ENCODE measurements at places on chromosomes 2 and 18.

- DNase-seq: peak; percentile 85
Observed at GRCh38 chr2:71331581-71332434, at the start of gene ZNF638. TSS of gene ZNF638 (plus strand) at chr2:71331782. CDS start at chr2:71348955, 17,173 bp downstream.

DNA sequence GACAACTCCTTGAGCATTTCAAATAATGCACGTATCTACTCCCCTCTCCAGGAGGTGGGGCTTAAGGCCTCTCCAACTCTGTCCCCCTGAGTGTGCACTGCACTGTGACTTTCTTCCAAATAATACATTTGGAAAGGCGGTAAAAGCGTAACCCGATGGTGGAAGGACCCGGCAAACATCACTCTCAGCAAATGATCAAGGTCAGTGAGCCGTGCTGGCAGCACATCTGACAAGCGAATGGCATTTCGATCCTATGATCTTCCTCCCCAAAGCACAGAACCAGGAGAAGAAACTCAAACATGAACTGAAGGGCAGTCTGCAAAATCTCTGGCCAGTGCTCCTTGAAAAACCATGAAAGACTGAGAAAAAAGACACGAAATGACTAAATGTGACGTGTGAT, 208.7 kb downstream of the TWIST2 start:
- DNase-seq: no peak

GRCh38 chr18:43350176-43350575, 72.9 kb upstream of the SYT4 start:
- no peak for DNase-seq

DNA sequence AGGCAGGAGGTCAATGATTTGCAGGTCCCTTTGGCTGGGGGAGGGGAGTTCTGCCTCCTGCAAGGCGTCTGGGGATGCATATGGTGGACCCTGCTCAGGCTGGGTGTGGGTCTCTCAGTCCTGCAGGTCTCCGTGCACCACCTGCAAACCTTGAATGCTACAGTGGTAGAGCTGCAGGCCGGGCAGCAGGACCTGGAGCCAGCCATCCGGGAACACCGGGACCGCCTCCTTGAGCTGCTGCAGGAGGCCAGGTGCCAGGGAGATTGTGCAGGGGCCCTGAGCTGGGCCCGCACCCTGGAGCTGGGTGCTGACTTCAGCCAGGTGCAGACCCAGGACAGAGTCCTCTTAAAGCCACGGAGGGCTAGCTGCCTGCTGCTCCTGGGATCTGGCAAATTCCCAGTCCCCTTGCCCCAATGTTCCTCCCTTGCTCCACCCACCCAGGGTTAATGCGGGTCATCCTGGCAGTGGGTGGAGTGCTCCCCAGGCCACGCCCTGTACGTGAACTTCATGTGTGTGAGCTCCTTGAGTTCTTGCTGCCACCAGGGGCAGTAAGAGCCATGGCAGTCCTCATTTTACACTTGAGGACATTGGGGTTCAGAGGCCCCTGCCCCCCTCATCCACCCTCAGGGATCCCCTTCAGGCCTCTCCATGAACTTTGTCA, 3.1 kb downstream of the PROM2 start:
- no peak for DNase-seq

All from stimulated activated CD4-positive, alpha-beta T cell treated with anti-CD3 and anti-CD28 coated beads, Interleukin-1b, Interleukin-23, amount 100 ng/mL, for 24 hours (primary cell).